Endothelial cell of umbilical vein (primary cell): ENCODE measurements at places on chromosomes 1 and 21. TPM values are rescaled to one million over a fixed set of nuclear protein-coding genes. Genes with fewer than 3 reads are reported as not detected.

Gene PODN
- total RNA-seq: 1.5 and 2.0 TPM in 2 replicates

Gene PTPRU
- total RNA-seq: 2.6 and 3.3 TPM in 2 replicates

Gene HSPG2
- total RNA-seq: 3,499 and 3,960 TPM in 2 replicates

Gene DNAH14
- 7.1 and 8.5 TPM in 2 replicates for total RNA-seq

Gene BARHL2
- total RNA-seq: not detected in 2 replicates

Gene CLEC20A
- total RNA-seq: not detected in 2 replicates

Gene PTPRC
- not detected in 2 replicates for total RNA-seq

Gene AVPR1B
- not detected in 2 replicates for total RNA-seq

Gene ADAM30
- not detected in 2 replicates for total RNA-seq

Gene TTLL10
- total RNA-seq: not detected in 2 replicates

Gene PPIAL4G
- total RNA-seq: not detected in 2 replicates

Gene CD34
- total RNA-seq: 115 and 174 TPM in 2 replicates
